Esophagus muscularis mucosa (tissue), 4 donors: ENCODE measurements at places on chromosomes 6 and 20. TPM values are rescaled to one million over a fixed set of nuclear protein-coding genes. Genes with fewer than 3 reads are reported as not detected.
A peak's percentile ranks its signal among the peaks of the same experiment; 100 is the strongest.

C20orf144 gene
- not detected for total RNA-seq

COL21A1 gene
- 8.4 TPM for total RNA-seq

ZSCAN23 gene
- 2.7 TPM for total RNA-seq

SLC22A23 gene
- 7.6 TPM for total RNA-seq

KHDRBS2 gene
- total RNA-seq: 0.32 TPM

CBLN4 gene
- not detected for total RNA-seq

DNA sequence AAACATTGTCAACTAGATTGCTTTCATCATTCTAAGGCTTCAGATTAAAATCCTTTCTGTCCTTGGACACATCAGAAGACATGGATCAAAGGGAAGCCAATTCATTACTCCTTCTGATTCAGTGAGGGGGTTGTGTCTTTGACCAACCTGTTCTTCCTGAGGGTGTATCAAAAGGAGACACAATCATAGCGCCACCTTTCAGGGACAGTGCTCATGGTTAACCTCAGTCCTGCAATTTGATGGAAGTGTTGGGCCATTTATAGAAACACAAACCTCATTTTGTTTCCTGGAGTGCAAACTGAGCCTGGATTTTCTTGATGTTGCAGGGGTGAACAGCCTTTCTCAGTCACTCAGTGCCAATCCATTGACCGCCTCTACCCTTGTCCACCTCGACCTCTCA is 163.9 kb upstream of the SCGN start:
- H3K27ac ChIP-seq: no peak overlapping the region
- no peak overlapping the region for H3K4me3 ChIP-seq
- H3K36me3 ChIP-seq: no peaks in the 10 kb centered on the region
- H3K27me3 ChIP-seq: no peaks in the 10 kb centered on the region
- peaks cover 7% of the 10 kb centered on the region for H3K4me1 ChIP-seq

GRCh38 chr20:41900201-41900691 is 282.1 kb upstream of the CHD6 start:
- no peaks in the 10 kb centered on the region for H3K36me3 ChIP-seq
- H3K27me3 ChIP-seq: no peaks in the 10 kb centered on the region
- no peaks in the 10 kb centered on the region for H3K4me1 ChIP-seq
- H3K4me3 ChIP-seq: no peak overlapping the region

DNA sequence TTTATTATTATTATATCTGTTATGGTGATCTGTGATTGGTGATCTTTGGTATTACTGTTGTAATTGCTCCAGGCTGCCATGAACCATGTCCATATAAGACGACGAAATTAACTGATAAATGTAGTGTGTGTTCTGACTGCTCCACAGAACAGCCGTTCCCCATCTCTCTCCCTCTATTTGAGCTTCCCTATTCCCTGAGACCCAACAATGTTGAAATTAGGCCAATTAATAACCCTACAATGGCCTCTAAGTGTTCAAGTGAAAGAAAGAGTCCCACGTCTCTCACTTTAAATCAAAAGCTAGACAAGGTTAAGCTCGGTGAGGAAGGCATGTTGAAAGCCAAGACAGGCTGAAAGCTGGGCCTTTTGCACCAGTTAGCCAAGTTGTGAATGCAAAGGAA is 51.6 kb downstream of the ZFP64 start:
- no peak for DNase-seq
- no peaks in the 10 kb centered on the region for H3K36me3 ChIP-seq
- no peak overlapping the region for H3K27ac ChIP-seq

GRCh38 chr6:2899596-2899995 is 3.5 kb downstream of the SERPINB9 start:
- no peak overlapping the region for H3K4me3 ChIP-seq
- H3K36me3 ChIP-seq: peaks cover 16% of the 10 kb centered on the region
- no peak for DNase-seq
- no peaks in the 10 kb centered on the region for H3K27me3 ChIP-seq

DNA sequence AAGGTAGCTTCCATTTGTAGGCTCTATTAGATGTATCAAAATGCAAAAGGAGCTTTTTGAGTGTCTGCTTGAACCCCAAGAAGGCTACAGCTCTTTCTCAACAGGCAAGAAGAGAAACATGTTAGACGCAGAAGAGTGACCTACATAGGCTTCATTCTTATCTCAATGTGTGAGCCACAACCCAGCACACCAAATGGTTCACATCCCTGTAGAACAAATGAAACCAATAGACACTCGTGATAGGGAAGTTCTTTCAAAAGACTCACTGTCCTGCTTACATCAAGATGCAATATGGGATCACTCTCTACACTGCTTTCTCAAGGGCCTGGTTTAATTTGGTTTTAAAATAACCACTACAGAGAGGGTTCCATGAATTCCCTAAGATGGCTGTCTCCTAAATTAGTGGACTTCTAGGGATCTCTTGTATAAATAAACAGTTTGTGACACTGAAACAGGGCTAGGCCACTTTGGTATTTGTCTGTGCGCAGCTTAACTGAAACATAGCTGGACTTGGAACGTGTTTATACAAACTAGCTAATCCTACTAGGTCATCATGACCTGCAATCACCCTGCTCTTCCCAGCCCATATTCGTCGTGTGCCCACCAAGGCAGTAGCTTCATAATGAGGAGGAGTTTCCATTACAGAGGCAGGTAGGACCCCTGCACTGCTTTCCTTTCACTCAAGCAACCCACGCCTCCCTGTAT is 225.4 kb upstream of the PREP start:
- H3K27ac ChIP-seq: no peak overlapping the region
- no peaks in the 10 kb centered on the region for H3K27me3 ChIP-seq
- no peaks in the 10 kb centered on the region for H3K4me1 ChIP-seq
- no peak for DNase-seq

DNA sequence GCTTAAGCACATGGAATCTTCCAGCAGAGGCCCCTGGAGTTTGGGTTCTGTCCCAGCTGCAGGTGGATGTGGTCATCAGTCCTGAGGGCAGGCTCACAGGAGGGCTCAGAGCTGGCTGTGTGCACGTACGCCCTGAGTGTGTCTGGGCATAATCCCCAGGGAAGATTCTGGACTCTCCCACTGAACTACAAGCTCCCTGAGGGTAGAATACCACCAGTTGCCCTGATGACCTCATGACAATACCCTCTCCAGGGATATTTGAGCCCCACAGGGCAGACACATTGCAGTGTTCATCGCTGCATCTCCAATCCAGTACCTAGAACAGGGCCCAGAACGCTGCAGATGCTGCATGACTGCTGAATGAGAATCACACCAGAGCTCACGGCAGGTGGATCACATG is 92.5 kb downstream of the BMP7 start:
- no peak overlapping the region for H3K4me3 ChIP-seq
- no peak overlapping the region for H3K27ac ChIP-seq
- peaks cover 8% of the 10 kb centered on the region for H3K27me3 ChIP-seq
- no peaks in the 10 kb centered on the region for H3K4me1 ChIP-seq
- no peak for DNase-seq

GRCh38 chr6:146526192-146526591 is 17.4 kb upstream of the RAB32 start:
- no peak overlapping the region for H3K27ac ChIP-seq
- no peak for DNase-seq
- no peaks in the 10 kb centered on the region for H3K36me3 ChIP-seq
- H3K27me3 ChIP-seq: no peaks in the 10 kb centered on the region
- no peak overlapping the region for H3K4me3 ChIP-seq

DNA sequence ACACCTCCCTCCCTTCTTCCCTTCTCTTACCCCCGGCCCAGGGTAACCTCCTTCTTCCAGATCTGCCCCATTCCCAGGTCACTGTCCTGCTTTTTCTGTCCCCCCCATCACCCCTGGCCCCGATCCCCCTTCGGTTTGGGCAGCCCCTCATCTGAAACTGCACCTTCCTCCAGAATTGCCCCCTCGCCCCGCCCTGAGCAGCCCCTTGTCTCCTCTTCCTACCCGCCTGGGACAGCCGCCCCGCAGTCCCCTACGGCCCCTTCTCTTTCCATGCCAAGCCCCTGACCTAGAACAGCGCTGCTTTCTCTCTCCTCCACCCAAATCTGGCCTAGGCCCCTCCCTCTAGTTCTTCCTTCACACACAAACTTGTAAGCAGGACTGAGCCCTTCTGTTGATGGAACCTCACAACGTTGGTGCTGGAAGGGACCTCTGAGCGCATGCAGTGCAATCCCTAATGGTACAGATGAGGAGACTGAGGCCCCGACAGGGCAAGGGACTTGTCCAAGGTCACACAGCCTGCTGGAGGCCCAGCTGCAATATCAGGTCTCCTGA is 630 bp downstream of the PPP2R5D start:
- H3K4me3 ChIP-seq: peak overlapping the region; percentile 96
- no peaks in the 10 kb centered on the region for H3K27me3 ChIP-seq
- H3K4me1 ChIP-seq: peaks cover 51% of the 10 kb centered on the region
- H3K36me3 ChIP-seq: peaks cover 11% of the 10 kb centered on the region
- DNase-seq: no peak

DNA sequence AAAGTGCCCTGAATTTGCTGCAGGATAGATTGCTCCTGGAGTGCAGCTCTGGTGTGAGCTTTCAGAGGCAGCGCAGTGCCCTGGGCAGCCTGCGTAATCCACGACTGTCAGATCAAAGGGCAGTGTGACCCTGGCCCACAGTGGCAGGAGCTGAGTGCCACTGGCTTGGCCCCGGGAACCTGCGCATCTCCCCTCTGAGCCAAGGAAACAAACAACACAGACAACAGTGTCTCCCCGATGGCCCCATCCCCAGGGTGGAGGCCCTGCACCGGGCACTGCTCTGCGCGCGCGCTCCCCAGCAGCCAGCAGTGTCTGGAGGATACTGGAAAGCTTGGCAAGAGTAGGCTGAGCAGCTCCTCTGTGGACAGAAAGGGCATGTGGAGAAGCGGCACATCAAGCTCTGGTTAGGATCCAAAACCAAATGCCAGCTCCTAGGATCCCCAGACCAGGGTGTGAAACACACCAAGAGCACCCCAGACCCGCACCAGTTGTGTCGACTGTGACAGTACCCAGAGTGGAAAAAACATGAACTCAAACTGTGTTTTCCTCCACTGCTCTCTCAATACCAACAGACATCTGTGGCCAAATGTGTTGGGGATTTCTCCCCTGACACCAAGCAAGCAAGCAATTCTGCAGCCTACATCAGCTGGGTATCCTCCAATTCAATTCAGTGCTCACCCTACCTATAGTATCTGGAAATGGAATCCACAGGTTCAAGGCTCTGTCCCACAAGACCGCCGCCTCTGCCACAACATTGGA is 26.7 kb downstream of the RBCK1 start:
- no peak for DNase-seq
- H3K4me1 ChIP-seq: peaks cover 4% of the 10 kb centered on the region
- no peaks in the 10 kb centered on the region for H3K27me3 ChIP-seq
- H3K27ac ChIP-seq: no peak overlapping the region
- peaks cover 90% of the 10 kb centered on the region for H3K36me3 ChIP-seq

- H3K27me3 ChIP-seq: no peaks in the 10 kb centered on the region
- H3K36me3 ChIP-seq: no peaks in the 10 kb centered on the region
- no peak for DNase-seq
- H3K27ac ChIP-seq: no peak within 1 kb of the TSS
- peak within 1 kb of the TSS; percentile 6 for H3K4me3 ChIP-seq
These were observed at the start of gene TMEM244 for GRCh38 chr6:129860908-129861665. Gene TMEM244 (minus strand): TSS chr6:129861315. CDS start chr6:129861188, 127 bp downstream.
